ENCODE measurements at places on chromosomes 4 and X.

- DNase-seq: no peak
Observed at GRCh38 chr4:25878676-25879075, 15.9 kb upstream of the SEL1L3 start.

DNA sequence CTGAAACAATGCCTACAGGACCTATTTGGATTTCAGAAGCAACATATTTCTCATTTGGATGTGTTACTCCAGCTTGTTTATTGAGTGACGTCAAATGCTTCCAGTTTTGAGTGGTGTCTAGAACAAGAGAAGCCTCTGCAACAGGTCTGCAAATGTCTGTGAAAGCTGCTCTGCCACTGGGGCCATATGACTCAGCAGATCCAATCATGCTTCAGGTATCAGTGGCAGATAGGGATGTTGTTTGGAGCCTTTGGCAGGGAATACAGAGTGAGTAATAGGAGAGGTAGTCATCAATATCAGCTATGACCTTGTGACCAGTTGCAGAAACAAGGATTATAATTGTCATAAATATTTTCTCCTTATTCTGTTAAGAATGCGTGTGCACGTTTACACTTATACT, 141.1 kb upstream of the ZXDA start:
- DNase-seq: no peak

DNA sequence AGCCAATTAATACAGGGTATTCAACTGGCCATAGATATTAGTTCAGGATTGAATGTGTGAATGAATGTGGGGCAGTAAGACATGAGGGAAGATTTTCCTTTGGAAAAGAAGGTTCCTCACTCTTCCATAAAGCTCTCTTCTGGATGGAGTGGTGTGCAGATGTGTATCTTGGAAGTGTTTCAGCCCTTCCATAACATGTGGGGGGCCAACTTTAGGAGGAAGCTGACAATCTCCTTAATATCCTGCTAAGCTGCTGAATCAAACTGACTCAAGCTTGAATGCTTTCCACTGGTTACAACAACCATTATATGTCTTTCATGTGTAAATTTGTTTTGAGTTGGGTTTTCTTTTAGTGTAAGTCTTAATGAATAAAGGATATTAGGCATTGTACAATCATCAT, 40.3 kb downstream of the FANCB start:
- peak; percentile 3 for DNase-seq

DNA sequence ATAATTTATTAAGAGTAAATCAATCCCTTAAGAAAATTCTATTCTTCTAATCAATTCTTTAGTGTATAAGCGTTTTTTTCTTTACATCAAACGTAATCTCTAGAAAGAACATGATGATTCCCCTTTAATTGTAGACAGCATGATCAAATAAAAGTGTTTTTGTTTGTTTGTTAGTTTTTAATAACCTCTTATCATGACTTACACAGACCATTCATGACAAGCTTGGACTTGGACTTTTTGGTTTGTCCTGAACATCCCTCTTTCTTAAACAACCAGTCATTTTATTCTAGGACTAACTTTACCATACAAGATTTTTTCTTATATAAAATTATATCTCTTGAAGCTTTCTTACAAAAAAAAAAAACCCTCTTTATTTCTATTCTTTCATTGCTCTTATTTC, 344.6 kb upstream of the SPOCK3 start:
- DNase-seq: no peak

- peak; percentile 12 for DNase-seq
Observed at GRCh38 chr4:132227151-132227856, 921.8 kb upstream of the PCDH10 start.

- peak; percentile 29 for DNase-seq
Observed at GRCh38 chr4:121950680-121951520, 960 bp downstream of the TRPC3 start.

- no peak for DNase-seq
Observed at GRCh38 chr4:99586797-99587196, 12.2 kb downstream of the MTTP start.

DNA sequence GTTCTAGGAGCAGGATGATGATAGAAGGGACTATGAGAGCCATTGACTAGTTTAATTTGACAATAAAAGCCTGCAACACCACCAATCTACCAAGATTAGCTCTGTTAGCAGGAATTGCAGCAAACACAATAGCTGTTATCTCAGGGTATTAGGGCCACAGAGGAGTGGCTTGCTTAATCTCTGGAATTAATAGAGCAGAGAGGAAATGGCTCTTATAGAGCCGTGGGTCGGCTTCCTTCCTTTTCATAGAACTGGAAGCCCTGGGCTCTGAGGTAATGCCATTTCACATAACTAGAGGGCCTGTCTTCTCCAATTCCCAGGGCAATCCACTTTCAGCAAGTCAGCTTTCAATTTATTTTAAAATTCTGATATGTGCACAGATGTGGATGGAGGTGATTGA, 83.0 kb downstream of the MAMLD1 start:
- no peak for DNase-seq

- DNase-seq: peak; percentile 55
Observed at GRCh38 chrX:52424656-52425055, 55.8 kb downstream of the XAGE2 start.

GRCh38 chrX:47030339-47030738, 47.9 kb upstream of the RGN start:
- DNase-seq: peak; percentile 24

- DNase-seq: peak; percentile 42
Observed at GRCh38 chr4:77095101-77095821, 19.5 kb upstream of the CCNI start.

GRCh38 chr4:128810331-128810870, 901 bp downstream of the JADE1 start:
- peak; percentile 7 for DNase-seq

GRCh38 chrX:136397001-136397400, 90.7 kb upstream of the BRS3 start:
- DNase-seq: peak; percentile 16

- DNase-seq: no peak
Observed at GRCh38 chr4:140971077-140971792, 162.0 kb downstream of the RNF150 start.

DNA sequence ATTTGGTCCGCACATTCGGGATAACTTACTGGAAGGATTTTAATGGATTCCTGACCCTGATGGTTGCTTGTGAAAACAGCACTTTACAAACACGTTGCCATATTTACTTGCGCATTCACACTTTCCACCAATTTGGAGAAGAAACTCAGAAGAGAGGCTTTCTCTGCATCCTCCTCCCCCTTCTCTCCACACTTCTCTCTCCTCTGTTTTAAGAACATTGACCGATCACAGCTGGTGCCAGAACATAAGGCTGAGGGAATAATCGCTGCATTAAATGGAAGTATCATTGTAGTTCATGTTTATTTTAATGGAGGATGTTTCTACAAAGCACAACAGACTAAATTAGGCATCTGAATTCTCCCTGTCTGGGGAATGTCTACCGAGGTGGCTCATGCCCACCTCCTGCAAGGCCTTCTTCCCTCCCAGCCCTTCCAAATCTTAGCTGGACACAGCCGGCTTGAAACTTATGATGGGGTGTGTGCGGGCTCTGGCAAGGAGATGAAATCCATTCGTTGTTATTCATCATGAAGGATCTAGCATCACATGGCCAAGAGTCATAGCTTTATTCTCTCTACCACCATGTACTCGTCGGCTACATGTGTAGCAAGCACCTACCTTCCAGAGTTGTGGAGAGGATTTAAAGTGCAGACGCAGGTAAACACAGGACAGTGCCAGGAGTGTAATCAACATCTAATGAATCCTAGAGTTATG, 204.1 kb downstream of the LDB2 start:
- no peak for DNase-seq

- DNase-seq: no peak
Observed at GRCh38 chr4:142356801-142357200, 489.3 kb downstream of the INPP4B start.

- no peak for DNase-seq
Observed at GRCh38 chr4:52915730-52916300, 53.7 kb downstream of the RASL11B start.

GRCh38 chr4:120517966-120518365, 404.6 kb downstream of the PRDM5 start:
- DNase-seq: peak; percentile 4

- no peak for DNase-seq
Observed at GRCh38 chr4:180900781-180901180, 1342.4 kb upstream of the TENM3 start.

- no peak for DNase-seq
Observed at GRCh38 chrX:77925764-77926163, 15.3 kb downstream of the ATP7A start.

- no peak for DNase-seq
Observed at GRCh38 chr4:71533121-71533520, 194.3 kb downstream of the SLC4A4 start.

DNA sequence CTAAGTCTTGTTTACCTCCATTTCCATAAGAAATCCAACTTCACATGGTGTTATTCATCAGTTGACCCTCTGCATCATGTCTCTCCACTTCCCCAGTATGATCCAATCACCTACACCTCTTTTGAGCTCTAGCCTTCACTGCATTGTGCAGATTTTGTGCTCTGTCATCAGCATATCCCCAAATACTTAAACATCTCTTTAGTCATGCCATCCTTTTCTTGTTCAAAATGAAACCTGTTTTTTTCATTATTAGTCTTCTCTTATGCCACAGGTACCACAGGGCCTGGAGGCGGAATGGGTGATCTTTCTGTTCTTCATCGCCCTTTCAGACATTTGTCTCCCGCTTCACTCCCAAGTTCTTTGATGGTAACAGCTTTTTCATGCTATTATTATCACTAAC, 382.7 kb upstream of the GALNTL6 start:
- DNase-seq: no peak

DNA sequence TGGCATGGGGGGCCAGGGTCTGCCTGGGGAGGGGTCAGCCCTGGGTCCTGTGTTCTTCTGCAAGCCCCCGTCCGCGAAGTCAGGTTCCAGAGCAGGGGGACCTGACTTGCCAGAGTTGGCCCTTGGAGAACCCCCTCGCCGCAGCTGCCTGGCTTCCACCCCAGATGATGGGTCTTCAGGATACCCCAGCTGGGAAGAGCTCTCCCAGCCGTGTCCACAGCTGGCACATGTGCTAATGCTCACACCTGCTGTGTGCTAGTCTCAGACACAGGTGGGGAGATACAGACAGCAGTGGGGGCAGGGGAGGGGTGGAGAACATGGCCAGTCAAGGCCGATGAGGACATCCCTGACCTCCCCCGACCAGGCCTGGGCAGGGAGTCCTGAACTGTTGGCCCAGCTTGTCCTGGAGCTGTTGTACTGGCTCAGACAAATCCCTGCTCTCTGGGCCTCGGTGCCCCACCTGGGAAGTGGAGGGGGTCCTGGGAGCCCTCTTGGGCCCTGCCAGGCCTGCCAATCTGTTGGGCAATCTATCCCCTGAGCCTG, 3.5 kb downstream of the ADRA2C start:
- DNase-seq: no peak

GRCh38 chrX:108134724-108135123, 43.1 kb downstream of the ATG4A start:
- no peak for DNase-seq

- no peak for DNase-seq
Observed at GRCh38 chr4:48190839-48191238, 56.8 kb upstream of the TXK start.

- DNase-seq: no peak
Observed at GRCh38 chrX:109638158-109638557, 13.2 kb upstream of the KCNE5 start.

DNA sequence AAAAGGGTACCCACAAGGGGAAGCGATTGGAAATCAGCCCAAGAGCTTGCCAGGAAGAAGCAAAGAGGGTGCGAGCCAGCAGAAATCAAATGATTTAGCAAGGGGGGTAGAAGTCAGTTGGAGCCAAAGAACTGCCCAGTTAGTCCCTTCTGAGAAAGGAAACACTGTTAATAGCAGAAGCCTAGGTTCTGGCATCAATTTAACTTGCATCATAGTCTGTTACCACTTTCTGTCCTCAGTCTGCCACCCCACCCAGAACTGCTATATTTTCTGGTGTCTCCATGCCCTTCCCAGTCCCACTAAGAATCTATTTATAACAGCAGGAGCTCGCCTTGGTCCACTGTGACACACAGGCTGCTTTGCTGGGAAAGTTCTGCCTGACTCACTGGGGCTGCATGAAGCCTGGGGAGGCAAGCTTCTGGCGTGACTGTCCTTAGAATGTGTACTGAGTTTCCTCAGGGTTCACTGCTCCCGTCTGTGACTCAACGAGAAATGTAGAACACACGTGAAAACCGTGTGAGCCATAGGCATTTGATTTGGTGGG, 157.8 kb upstream of the TTC29 start:
- DNase-seq: peak; percentile 82

DNA sequence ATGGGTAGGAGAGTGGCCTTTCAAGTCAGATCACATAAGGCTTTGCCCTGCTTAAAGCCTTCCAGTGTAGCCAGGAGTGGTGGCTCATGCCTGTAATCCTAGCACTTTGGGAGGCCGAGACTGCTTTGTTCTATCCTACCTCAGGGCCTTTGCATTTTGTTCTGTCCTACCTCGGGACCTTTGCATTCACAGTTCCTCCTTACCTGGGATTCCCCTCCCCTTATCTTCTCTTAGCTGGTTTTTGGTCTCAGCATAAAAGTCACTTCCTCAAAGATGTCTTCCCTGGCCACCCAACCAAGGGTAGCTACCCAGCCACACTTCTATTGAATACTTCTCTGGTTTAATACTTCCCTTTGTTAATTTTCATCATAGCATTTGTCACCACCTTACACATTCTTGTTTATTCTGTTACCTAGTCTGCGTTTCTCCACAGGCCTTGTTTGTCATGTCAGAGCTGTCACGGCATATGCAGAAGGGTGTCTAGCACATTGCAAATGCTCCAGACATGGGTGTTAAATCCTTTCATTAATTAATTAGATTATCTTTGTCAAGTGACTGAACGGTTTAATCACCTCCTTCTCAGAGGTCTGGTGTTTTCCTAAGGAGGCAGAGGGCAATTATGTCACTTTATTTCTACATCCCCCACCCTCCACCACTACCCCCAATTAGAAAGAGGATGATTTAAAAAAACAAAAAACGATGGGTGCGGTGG, 11.3 kb upstream of the SETD7 start:
- no peak for DNase-seq

GRCh38 chr4:154616731-154617130, 4.3 kb upstream of the FGG start:
- no peak for DNase-seq

DNA sequence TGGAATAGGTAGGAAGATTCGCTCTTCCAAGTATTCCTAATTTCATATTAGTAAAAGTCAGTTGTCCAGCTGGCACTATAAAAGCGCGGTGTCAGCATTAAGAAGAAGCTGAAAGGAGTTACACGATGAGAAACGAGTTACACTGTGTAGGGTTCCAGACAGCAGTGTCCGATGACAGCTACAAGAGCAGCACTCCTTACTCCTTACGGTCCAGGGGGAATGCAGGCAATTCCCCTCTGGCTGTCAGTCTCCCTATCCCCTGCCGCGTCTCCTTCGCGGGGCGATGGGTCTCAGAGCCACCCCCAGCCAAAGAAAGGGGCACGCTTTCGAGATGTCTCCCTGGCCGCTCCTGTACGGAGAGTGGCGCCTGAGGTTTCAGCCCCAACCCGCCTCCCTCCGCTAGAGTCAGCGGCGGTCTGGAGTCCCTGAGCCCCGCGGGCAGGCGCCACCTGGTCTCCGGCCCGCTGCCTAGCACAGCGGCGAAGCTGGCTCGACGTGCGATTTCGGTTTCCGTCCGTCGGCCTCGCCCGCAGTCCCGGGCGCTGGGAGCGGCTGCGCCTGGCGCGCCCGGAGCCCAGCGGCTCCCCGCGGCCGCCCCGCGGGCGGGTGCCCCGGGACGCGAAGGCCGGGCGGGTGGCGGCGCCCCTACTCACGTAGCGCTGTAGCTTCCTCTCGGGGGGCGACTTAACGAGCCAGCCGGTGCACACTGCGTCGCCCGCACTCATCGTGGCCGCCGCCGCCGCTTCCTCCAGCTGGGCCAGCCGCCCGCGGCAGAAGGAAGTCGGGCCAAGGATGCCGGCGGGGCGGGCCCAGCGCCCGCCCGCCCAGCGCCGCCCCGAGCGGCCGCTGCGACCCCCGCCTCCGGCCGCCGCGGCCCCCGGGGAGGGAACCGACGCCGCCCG, at the start of gene GAB3:
TSS of gene GAB3 (minus strand) at position 777 of the 902 bp plus-strand sequence. CDS start at position 725, 52 bp downstream.
- DNase-seq: peak; percentile 34

Data from Daoy (cell line).